ENCODE measurements at places on chromosomes 1 and 21. TPM values are rescaled to one million over a fixed set of nuclear protein-coding genes. Genes with fewer than 3 reads are reported as not detected.

Gene AMY2A
- not detected for total RNA-seq

Gene MPZ
- 16.4 TPM for total RNA-seq

Gene PTGS2
- not detected for total RNA-seq

Gene S100A7A
- not detected for total RNA-seq

GRCh38 chr21:35244514-35244913 is 195.4 kb upstream of the RUNX1 start:
- no peak overlapping the region for H3K27ac ChIP-seq
- H3K4me3 ChIP-seq = no peak overlapping the region
- peaks cover 11% of the 10 kb centered on the region for H3K27me3 ChIP-seq
- H3K4me1 ChIP-seq = peaks cover 11% of the 10 kb centered on the region
- peaks cover 5% of the 10 kb centered on the region for H3K36me3 ChIP-seq
- DNase-seq = no peak

DNA sequence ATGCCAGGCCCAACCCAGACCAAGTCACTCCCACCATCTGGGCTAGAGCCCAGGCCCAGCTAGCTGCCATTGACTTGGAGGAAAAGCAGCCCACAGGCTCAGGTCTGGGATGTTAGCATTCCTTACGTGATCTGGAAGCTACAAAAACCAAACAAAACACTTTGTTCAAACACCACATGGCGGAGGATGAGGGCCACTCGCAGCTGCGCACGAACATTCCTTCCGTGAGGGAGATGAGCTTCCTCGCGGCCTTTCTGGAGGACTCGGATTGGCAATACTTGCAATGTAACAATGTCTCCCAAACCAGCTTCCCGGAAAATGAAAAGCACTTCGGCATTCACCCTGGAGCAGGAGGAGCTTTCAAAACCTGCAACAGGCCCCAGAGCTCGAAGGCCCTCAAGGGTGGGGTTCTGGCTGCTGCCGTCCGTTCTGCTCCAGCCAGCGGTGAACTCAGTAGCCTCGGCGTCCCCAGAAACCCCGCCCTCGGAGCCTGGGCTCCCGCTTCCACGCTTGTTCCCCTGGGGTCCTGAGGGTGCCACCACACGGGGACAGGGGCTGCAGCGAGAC is 40.5 kb downstream of the COL6A1 start:
- no peak overlapping the region for H3K4me3 ChIP-seq
- peaks cover 3% of the 10 kb centered on the region for H3K27me3 ChIP-seq
- H3K27ac ChIP-seq = no peak overlapping the region

GRCh38 chr1:165424454-165425216 is 20.3 kb downstream of the RXRG start:
- H3K4me3 ChIP-seq = no peak overlapping the region
- peaks cover 5% of the 10 kb centered on the region for H3K27me3 ChIP-seq
- H3K27ac ChIP-seq = no peak overlapping the region
- DNase-seq = no peak
- H3K36me3 ChIP-seq = peaks cover 11% of the 10 kb centered on the region

GRCh38 chr1:92953491-92953890 is 7.8 kb downstream of the DIPK1A start:
- no peak overlapping the region for H3K4me3 ChIP-seq
- DNase-seq = no peak
- no peak overlapping the region for H3K27ac ChIP-seq
- H3K4me1 ChIP-seq = peaks cover under 1% of the 10 kb centered on the region
- no peaks in the 10 kb centered on the region for H3K27me3 ChIP-seq

- peaks cover 2% of the 10 kb centered on the region for H3K27me3 ChIP-seq
- H3K36me3 ChIP-seq = no peaks in the 10 kb centered on the region
- no peak overlapping the region for H3K4me3 ChIP-seq
- no peaks in the 10 kb centered on the region for H3K4me1 ChIP-seq
- DNase-seq = no peak
Observed at GRCh38 chr1:7886405-7886745, 33.5 kb upstream of the UTS2 start.

DNA sequence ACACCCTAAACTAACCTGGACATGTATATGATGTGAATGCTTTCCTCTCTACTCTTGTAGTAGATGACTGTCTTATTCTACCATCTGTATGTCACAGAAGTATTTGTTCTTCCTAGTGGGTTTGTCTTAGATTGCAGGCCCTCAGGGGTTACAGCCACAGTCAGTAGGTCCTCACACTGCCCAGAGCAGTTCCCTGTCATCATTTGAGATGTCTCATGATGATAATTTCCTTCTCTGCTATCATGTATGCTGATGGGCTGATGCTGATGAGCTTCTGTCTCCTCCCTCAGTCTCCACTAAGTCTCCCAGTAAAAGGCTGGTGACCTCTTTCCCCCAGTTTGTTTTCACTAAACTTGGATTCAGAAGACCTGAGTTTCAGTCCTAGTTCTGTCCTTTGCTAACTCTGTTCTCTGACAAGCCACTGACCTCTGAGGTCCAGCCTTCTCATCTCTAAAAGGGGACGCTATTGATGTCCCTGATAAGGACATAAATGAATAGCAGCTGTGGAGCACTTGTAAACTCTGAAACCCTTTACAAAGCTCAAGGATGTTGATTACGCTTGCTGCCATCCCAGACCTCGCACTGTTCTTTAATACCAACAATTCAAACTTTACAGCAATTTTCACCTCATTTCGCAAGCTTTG is 3.1 kb upstream of the ETV3 start:
- H3K4me3 ChIP-seq = no peak overlapping the region
- DNase-seq = no peak
- peaks cover 10% of the 10 kb centered on the region for H3K4me1 ChIP-seq
- H3K27ac ChIP-seq = no peak overlapping the region
- no peaks in the 10 kb centered on the region for H3K36me3 ChIP-seq

DNA sequence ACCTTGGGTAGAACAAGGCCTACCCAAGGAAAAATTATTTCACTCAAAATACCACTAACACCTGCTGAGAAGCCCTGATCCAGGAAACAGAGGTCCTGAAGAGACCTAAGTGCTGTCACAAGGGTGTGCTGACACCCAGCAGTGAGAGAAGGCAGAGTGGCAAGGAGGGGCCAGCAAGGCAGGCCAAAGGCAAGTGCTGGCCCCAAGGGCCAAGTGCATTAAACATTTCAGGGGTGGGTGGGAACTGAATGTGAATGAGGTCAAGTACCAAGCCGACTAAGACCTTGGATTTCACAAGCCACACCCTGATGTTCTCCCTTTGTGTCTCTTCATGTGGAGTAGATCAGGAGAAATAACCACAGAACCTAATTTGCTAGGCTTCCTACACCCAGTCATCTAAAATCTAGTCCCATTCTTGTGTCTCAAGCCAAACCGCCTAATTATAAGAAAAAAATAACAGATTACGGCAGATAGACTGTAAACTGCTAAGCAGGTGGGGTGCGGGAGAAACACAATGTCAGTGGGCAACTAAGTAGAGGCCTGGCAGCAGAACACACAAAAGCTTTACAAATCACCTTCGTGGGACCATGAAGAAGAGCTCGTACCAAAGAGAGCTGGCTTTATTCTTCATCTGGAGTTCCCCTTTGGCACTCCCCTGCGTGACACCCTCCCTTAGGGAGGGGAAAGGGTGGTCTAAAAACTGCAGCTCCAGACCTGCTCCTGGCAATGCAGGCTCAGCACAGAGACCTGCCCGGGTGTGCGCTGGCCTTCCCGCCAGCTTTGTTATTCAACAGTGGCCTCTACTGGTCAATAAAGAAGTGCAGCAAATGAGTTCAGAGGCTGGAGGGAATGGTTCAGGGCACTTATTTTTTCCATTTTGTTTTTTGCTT is 8.7 kb downstream of the UBE2G2 start:
- H3K4me3 ChIP-seq = no peak overlapping the region
- peak; percentile 67 for DNase-seq
- H3K36me3 ChIP-seq = peaks cover 13% of the 10 kb centered on the region
- H3K4me1 ChIP-seq = peaks cover 7% of the 10 kb centered on the region

DNA sequence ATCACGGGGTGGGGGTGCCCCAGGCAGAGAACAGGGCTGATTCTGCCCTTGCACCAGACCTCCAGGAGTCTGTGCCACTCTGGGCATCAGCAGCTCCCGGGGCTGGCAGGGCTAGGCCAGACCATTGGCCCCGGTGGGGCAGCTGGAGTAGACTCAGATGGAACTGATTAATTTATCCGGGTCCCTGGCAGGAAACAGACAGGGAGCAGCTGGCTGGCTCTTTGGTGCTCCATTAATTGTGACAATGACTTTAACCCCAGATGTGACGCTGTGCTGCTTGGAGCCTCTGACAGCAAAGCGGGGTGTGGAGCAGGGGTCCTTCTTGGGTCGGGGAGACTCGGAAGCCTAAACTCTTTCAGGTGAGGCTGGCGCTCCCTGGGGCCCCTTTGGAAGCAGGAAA is 9.5 kb downstream of the EPHA8 start:
- H3K27me3 ChIP-seq = peaks cover 12% of the 10 kb centered on the region
- H3K36me3 ChIP-seq = no peaks in the 10 kb centered on the region
- H3K4me1 ChIP-seq = peaks cover 6% of the 10 kb centered on the region
- no peak for DNase-seq

DNA sequence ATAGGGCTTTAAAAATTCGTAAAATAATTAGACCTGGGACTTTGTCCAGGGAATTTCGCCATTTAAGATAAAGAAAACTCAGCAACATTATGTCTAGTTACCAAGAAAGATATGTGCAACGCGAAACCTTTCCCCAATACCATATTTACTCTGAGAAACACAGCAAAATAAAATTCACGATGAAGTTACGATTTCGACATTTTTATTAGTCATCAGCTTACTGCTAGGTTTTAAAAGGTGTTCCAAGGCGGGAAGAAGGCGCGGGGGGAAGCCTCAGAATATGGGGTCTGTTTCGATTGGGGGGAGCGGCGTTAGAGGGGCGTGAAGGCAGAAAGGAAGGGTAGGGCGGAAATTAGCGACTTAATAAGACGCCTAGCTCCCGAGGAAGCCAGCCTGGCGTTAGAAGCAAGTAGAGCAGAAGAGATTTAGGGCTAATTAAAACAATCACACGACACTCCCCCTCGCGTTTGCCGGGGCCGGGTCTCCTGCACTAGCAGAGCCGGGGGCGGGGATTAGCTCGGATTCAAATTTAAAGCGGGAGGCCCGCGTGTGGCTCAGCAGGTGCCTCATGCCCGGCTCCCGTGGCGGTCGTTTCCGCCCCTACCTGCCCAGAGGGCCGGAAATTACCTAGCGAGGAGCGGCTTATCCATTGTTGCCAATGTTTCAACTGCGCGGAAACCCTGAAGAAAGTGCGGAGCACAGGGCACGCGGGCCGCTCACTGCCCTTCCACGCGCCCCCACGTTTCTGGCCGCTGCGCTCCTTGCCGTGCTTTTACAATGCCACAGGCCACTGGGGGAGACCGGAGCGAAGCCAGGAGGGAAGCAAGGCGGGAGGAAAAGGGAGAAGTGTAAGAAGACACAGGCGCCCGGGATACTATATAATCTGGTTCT is 795 bp upstream of the POU2F1 start:
- peak overlapping the region; percentile 88 for H3K27ac ChIP-seq
- peaks cover 5% of the 10 kb centered on the region for H3K36me3 ChIP-seq
- DNase-seq = peak; percentile 88
- H3K27me3 ChIP-seq = peaks cover 15% of the 10 kb centered on the region
- H3K4me1 ChIP-seq = peaks cover 18% of the 10 kb centered on the region

GRCh38 chr1:16644193-16644481 is 22.6 kb downstream of the RNU1-3 start:
- H3K27ac ChIP-seq = no peak overlapping the region
- H3K27me3 ChIP-seq = peaks cover 2% of the 10 kb centered on the region
- H3K4me3 ChIP-seq = no peak overlapping the region
- DNase-seq = no peak
- no peaks in the 10 kb centered on the region for H3K36me3 ChIP-seq

DNA sequence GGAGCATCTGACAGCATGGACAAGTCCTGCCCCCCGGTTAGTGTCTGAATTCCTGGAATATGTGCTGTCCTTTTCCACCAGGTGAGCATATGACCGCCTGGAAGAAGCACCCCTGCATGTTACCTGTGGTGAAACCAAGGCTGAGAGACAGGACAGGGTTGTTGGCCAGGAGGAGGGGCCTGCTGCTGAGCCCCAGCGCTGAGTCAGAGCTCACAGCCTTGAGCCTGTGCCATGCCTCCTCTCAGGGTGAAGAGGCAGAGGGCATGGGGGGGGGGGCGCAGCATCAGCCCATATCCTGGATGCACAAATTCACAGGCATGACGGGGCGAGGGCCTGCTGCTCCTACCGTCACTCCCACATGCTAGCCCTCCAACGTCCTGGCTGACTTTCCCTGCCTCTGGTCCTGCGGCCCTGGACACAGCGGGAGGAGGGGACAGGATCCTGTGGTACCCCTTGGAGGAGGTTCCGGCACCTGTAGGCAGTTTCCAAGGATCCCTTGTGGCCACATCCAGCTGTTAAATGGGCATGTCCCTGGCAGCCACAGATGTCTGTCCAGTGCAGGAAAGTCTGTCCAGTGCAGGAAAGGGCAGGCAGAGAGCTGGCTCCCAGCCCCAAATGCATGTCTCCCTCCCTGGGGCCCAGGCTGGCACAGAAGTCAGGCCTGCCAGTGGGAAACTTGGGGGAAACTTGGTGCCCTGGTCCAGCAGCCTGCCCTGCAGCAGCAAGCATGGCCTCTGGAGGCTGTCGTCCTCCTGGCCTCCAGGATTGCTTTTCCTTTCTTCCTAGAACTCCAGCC is 23.9 kb downstream of the TTC34 start:
- no peaks in the 10 kb centered on the region for H3K36me3 ChIP-seq
- DNase-seq = no peak
- no peak overlapping the region for H3K4me3 ChIP-seq
- no peak overlapping the region for H3K27ac ChIP-seq
- no peaks in the 10 kb centered on the region for H3K27me3 ChIP-seq

- H3K27me3 ChIP-seq = peaks cover 31% of the 10 kb centered on the region
Observed at GRCh38 chr21:42758721-42759593, 105.5 kb downstream of the PDE9A start.
